ENCODE measurements at places on chromosomes 7 and 10. TPM values are rescaled to one million over a fixed set of nuclear protein-coding genes. Genes with fewer than 3 reads are reported as not detected.
A peak's percentile ranks its signal among the peaks of the same experiment; 100 is the strongest.

Gene CTNNA3
- 4.4 TPM for total RNA-seq

- no peaks in the 10 kb centered on the region for H3K27me3 ChIP-seq
- no peaks in the 10 kb centered on the region for H3K4me1 ChIP-seq
- no peaks in the 10 kb centered on the region for H3K36me3 ChIP-seq
- no peak overlapping the region for H3K4me3 ChIP-seq
- H3K27ac ChIP-seq: no peak overlapping the region
These were observed 144.3 kb downstream of the ANKRD30A start for GRCh38 chr10:37269554-37270256.

GRCh38 chr7:124369310-124369709 lies 336.4 kb upstream of the TMEM229A start:
- no peaks in the 10 kb centered on the region for H3K4me1 ChIP-seq
- no peak overlapping the region for H3K4me3 ChIP-seq
- H3K36me3 ChIP-seq: no peaks in the 10 kb centered on the region
- no peaks in the 10 kb centered on the region for H3K27me3 ChIP-seq
- DNase-seq: no peak

DNA sequence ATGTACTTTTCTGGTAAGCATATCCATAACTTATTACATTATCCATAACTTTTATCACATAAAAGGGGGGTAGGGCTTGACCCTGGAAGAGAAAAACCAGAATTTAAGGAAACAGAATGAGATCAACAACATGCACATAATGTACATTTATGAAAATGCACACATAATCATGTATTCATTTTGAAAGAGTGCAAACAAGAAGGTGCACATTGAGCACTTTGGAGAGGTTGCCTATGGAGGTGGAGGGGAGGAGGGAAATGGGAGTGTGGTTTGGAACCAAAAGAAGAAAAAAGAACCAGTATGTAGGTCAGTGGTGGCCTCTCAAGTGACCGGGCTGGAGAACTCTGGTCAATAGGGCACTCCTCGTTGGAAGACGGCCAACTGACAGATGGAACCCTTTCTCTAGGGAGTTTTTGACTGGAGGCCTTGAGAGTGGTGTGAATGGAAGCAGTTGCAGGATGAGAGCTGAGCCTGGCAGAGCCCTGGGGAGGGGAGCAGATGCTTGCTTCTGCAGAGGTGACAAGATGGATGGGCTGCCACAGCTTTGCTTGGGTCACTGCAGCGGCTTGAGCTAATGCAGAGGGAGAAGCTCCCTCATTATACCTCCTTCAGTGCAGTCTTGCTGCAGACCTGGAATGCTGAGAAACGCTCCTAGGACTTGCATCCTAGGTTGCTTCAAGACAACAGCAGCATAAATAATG lies 192.7 kb downstream of the SEC23IP start:
- DNase-seq: no peak
- no peak overlapping the region for H3K4me3 ChIP-seq
- no peaks in the 10 kb centered on the region for H3K27me3 ChIP-seq
- H3K4me1 ChIP-seq: no peaks in the 10 kb centered on the region
- H3K27ac ChIP-seq: no peak overlapping the region

DNA sequence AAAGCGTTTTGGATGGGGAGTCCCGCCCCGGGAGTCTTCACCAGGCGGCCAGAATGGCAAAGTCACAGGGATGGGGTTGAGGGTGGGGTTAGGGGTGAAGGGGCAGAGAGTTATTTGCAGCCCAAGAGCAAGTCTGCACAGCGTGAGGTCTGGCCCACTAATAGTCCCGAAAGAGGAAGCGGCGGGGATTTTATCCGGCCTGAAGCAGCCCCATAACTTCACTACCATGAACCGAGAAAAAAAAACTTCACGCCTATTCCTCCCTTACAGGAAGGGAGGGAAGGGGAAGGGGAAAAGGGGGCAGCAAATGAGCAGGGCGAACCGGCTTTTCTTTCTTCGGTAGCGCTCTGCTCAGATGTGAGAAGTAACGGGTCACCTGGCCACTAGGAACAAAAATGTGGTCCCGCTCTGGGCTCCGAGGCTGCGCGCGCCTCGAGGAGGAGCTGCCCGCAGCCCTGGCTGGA lies 712 bp downstream of the ITPRIP start:
- no peaks in the 10 kb centered on the region for H3K27me3 ChIP-seq
- H3K27ac ChIP-seq: peak overlapping the region; percentile 98
- no peak for DNase-seq
- no peaks in the 10 kb centered on the region for H3K36me3 ChIP-seq
- H3K4me3 ChIP-seq: peak overlapping the region; percentile 98
- peaks cover 52% of the 10 kb centered on the region for H3K4me1 ChIP-seq

Gene GPRIN2
- total RNA-seq: 0.27 TPM

Gene CFAP46
- total RNA-seq: 1.7 TPM

DNA sequence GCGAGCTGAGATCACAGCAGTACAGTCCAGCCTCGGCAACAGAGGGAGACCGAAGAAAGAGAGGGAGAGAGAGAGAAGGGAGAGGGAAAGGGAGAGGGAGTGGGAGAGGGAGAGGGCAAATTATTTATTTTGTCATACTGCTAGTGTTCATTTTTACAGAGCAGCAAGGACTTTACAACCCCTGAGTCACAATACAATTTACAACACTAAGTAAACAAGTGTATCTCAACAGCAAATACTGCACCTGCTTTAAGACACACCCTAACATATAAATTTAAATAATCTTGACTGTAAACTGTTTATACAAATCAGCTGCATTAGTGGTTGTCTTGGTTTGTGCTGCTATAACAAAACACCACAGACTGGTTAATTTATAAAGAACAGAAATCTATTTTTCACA lies 27.2 kb downstream of the HTR5A start:
- DNase-seq: no peak
- no peaks in the 10 kb centered on the region for H3K36me3 ChIP-seq

Gene ABHD11
- total RNA-seq: 7.4 TPM

Gene GPR146
- total RNA-seq: 33.5 TPM

Gene PRPS1L1
- not detected for total RNA-seq

Gene LSM5
- total RNA-seq: 19.4 TPM

DNA sequence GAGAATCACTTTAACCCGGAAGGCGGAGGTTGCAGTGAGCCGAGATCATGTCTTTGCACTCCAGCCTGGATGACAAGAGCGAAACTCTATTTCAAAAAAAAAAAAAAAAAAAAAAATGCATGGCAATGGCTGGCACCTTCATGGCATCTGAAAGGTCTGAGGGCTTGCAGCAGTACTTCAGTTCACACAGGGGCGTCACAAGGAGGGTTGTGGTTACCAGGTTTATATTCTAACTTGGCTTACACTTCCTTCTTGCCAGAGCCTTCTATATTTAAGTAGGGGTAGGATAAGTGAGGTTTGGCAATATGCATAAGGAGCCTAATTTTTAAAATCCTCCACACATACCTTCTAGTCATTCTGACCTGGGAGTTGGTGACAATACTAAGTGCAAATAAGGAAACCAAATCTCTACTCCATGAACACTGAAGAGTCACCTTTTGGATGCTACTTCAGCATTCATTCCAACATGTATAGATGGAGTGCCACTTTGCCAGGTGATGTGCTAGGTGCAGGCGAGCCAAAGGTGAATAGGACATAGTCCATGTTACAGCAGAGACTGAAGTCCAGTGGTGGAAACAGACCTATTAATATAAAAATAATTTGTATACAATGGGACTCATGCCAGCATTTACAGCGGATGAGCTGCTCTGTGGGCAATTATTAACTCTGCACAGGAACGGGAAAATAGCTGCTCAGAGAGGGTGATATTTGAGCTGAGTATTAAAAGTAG lies 57.8 kb upstream of the PDCD4 start:
- no peaks in the 10 kb centered on the region for H3K36me3 ChIP-seq
- H3K27ac ChIP-seq: no peak overlapping the region
- peaks cover 27% of the 10 kb centered on the region for H3K4me1 ChIP-seq
- H3K27me3 ChIP-seq: no peaks in the 10 kb centered on the region

DNA sequence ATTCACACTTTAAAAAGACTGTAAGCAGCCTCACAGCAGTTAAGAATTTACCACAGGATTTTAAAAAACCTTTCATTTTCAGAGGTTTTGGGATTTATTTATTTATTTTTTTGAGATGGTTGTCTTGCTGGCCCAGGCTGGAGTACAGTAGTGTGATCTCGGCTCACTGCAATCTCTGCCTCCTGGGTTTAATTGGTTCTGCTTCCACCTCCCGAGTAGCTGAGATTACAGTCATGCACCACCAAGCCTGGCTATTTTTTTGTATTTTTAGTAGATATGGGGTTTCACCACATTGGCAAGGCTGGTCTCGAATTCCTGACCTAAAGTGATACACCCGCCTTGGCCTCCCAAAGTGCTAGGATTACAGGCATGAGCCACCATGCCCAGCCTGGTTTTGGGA lies 19.1 kb downstream of the MINDY4 start:
- H3K27ac ChIP-seq: peak overlapping the region; percentile 55
- H3K4me1 ChIP-seq: peaks cover 6% of the 10 kb centered on the region
- H3K27me3 ChIP-seq: no peaks in the 10 kb centered on the region

Gene DLX5
- total RNA-seq: 0.71 TPM

GRCh38 chr7:145339319-145339718 lies 503.5 kb upstream of the TPK1 start:
- H3K4me1 ChIP-seq: no peaks in the 10 kb centered on the region
- no peak overlapping the region for H3K27ac ChIP-seq
- DNase-seq: no peak
- H3K36me3 ChIP-seq: no peaks in the 10 kb centered on the region
- no peak overlapping the region for H3K4me3 ChIP-seq
